Putamen (tissue), 1 donor: ENCODE measurements at places on chromosomes 2 and 18.

GRCh38 chr18:10289951-10290637, 164.3 kb upstream of the APCDD1 start:
- no peak for DNase-seq

- DNase-seq, result no peak
These were observed 127.2 kb upstream of the SP5 start for GRCh38 chr2:170587922-170588321.

DNA sequence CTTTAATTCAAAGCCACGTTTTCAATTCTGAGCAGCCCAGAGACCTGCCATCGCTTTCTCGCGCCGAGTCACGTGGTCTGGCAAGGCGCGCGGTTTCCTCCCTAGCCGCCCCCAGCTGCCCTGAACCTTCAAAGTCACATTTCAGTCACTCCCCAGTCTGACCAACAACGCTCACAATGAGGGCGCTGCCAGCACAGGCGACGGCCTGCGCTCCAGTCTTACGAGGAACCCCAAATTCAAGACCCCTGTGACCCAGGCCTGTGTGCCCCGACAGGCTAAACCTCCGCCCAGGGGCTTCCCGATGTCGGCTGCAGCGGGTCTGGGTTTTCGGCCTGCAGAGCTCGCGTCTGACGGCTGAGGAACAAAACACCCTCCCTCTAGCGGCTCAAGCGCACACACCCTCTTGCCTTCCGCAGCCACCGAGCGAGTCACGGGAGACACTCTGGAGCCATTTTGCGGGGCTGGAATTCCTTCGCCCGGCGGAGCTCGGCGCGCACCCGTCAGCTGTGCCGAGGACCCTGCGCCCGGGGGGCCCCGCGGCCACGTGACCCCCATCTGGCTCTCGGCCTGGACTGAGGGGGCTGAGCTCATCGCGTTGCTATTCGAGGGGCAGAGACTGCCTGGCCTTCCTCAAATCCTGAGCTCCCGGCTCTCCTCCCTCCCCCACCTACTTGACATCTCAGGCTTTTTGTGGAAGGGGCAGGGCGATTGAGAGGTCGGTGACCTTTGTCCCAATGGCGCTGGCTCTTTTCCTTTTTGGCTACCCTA, 69.9 kb upstream of the ITGB6 start:
- DNase-seq, result peak; percentile 62

GRCh38 chr2:231966886-231967285, 5.4 kb downstream of the DIS3L2 start:
- DNase-seq, result no peak

GRCh38 chr2:133390156-133390555, 178.1 kb downstream of the NCKAP5 start:
- DNase-seq, result no peak

GRCh38 chr2:26243470-26244308, 743 bp downstream of the HADHA start:
- peak; percentile 32 for DNase-seq

GRCh38 chr18:48022531-48023329, 92.3 kb upstream of the SMAD2 start:
- DNase-seq, result peak; percentile 30

DNA sequence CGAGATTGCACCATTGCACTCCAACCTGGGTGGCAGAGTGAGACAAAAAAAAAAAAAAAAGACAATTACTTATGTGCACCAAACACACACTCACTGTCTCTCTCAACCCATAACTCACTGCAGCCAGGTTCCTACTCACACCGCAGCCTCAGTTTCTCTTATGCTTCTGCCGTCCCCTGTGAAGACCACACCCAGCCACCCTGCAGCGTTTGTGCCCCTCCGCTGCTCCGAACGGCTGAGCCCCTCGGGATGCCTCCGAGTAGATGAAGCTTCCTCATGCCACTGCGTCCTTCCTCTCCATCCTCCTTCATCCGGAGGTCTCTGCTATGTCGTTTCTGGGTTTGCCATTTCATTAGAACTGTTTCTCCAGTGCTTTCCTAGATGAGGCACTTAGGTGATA, 160.1 kb downstream of the TWIST2 start:
- DNase-seq, result no peak

- DNase-seq, result no peak
These were observed 225.8 kb upstream of the COPS8 start for GRCh38 chr2:236859908-236860307.

- peak; percentile 76 for DNase-seq
These were observed 1.5 kb downstream of the KLF7 start for GRCh38 chr2:207164006-207164831.

- no peak for DNase-seq
These were observed 62.1 kb downstream of the MTHFD2 start for GRCh38 chr2:74260495-74260894.

DNA sequence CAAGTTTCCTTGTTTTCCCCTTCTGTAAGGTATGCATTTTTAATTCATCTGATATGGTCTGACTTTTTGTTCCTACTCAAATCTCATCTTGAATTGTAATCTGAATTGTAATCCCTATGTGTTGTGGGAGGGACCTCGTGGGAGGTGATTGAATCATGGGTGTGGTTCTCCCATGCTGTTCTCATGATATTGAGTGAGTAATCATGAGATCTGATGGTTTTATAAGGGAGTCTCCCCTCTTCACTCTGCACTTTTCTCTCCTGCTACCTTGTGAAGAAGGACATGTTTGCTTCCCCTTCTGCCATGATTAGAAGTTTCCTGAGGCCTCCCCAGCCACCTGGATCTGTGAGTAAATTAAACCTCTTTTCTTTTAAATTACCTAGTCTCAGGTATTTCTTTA, 476.1 kb downstream of the LPIN1 start:
- DNase-seq, result no peak

- DNase-seq, result peak; percentile 45
These were observed at the start of gene PRKCE for GRCh38 chr2:45651415-45652089. TSS of gene PRKCE (plus strand) at chr2:45651675.

DNA sequence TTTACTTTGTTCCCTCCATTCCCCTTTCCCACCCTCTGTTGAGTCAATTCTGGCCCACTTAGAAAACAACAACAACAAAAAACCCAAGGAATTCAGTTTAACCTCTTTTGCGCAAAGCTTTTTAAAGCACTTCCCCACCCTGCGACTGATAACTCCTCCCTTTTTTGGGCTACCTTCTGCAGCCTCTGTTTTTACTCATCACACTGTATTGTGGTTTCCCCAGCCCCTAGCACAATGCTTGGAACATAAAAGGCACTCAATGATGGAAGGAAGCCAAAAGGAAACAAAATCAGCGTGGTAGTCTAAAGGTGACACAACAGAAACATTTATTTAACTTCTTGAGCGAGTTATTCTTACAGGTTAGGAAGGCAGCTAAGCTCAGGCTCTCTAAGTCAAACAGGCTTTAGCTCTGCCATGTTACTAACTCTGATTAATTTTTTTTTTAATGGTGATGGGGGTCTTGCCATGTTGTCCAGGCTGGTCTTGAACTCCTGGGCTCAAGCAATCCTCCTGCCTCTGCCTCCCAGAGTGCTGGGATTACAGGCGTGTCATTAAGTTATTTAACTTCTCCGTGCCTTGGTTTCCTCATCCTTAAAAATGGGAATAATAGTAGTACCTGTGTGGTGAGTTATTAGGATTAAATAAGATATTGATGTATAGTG, 1.3 kb downstream of the CEP68 start:
- no peak for DNase-seq

- DNase-seq, result no peak
These were observed 133.9 kb upstream of the CDH20 start for GRCh38 chr18:61199171-61199848.
